Transverse colon (tissue), 4 donors: ENCODE measurements at places on chromosomes 11 and 22. TPM values are rescaled to one million over a fixed set of nuclear protein-coding genes. Genes with fewer than 3 reads are reported as not detected.
A peak's percentile ranks its signal among the peaks of the same experiment; 100 is the strongest.

Gene MYRF
- total RNA-seq: 14.2 TPM

Gene CYTH4
- total RNA-seq: 26.9 TPM

Gene GDPD4
- total RNA-seq: not detected

GRCh38 chr11:3830730-3831129, 10.0 kb downstream of the RHOG start:
- H3K27ac ChIP-seq: peak overlapping the region; percentile 26
- no peaks in the 10 kb centered on the region for H3K27me3 ChIP-seq
- no peak for DNase-seq
- peaks cover 26% of the 10 kb centered on the region for H3K4me1 ChIP-seq
- no peak overlapping the region for H3K4me3 ChIP-seq

- H3K36me3 ChIP-seq: peaks cover 25% of the 10 kb centered on the region
- H3K4me1 ChIP-seq: no peaks in the 10 kb centered on the region
- no peak overlapping the region for H3K4me3 ChIP-seq
- no peak overlapping the region for H3K27ac ChIP-seq
- H3K27me3 ChIP-seq: no peaks in the 10 kb centered on the region
- no peak for DNase-seq
Observed at GRCh38 chr11:121304759-121305158, 12.2 kb downstream of the SC5D start.

- H3K4me3 ChIP-seq: no peak overlapping the region
- H3K27ac ChIP-seq: no peak overlapping the region
- no peaks in the 10 kb centered on the region for H3K27me3 ChIP-seq
- H3K36me3 ChIP-seq: no peaks in the 10 kb centered on the region
- H3K4me1 ChIP-seq: peaks cover 12% of the 10 kb centered on the region
- no peak for DNase-seq
Observed at GRCh38 chr11:34910817-34911216, 5.4 kb downstream of the APIP start.
